Retinal pigment epithelial cell (primary cell): ENCODE measurements at places on chromosomes 1 and 21.

GRCh38 chr1:114048232-114048631 is 69.0 kb downstream of the OLFML3 start:
- DNase-seq = no peak

GRCh38 chr1:48878191-48878940 is 101.7 kb upstream of the BEND5 start:
- DNase-seq = peak; percentile 56

DNA sequence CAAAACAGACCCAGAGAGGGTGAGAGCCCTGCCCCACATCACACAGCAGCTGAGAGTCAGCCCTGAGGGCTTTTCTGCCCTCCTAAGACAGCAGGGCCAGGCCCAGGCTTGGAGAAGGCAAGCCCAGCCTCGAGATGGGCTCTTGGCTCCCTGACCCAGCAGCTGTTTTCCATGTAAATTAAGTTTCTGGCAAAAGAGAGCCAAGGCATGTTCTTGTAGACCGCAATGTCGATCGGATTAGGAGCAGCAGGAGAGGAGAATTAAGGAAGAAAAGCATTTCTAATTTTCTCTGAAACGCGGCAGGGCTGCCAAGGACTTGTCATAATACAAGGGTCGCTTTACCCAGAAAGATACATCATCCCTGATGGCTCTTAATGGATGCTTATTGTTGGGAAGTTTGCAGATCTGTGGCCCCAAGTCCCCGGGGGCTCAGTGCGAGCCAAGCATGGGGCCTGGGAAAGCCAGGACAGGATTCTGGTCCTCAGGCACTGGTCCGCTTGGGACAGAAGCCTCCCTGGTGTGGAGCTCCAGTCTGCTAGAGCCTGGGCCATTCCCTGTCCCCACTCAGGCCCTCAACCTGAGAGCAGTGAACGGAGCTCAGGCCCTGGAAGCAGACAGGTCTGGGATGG is 62.8 kb downstream of the DMRTB1 start:
- peak; percentile 52 for DNase-seq

- no peak for DNase-seq
Measured at GRCh38 chr1:15027515-15027986, 126.0 kb upstream of the TMEM51 start.
